ENCODE measurements at places on chromosomes 2 and 18.

DNA sequence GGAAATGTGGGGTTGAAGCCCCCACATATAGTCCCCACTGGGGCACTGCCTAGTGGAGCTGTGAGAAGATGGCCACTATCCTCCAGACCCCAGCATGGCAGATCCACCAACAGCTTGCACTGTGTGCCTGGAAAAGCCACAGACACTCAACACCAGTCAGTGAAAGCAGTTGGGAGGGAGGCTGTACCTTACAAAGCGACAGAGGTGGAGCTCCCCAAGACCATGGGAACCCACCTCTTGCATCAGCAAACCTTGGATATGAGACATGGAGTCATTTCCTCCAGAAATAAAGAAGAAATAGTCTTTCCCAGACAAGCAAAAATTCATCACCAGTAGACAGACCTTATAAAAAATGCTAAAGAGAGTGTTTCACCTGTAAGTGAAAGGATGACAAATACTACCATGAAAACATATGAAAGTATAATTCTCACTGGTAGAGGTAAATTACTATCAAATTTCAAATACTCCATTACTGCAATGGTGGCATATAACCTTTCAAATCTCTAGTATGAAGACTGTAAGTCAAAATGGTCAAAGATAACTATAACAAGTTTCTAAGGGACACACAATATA is 152.6 kb upstream of the EPHA4 start:
- no peaks in the 10 kb centered on the region for H3K36me3 ChIP-seq
- no peak overlapping the region for H3K4me3 ChIP-seq
- no peak for DNase-seq
- no peaks in the 10 kb centered on the region for H3K27me3 ChIP-seq
- no peaks in the 10 kb centered on the region for H3K4me1 ChIP-seq

DNA sequence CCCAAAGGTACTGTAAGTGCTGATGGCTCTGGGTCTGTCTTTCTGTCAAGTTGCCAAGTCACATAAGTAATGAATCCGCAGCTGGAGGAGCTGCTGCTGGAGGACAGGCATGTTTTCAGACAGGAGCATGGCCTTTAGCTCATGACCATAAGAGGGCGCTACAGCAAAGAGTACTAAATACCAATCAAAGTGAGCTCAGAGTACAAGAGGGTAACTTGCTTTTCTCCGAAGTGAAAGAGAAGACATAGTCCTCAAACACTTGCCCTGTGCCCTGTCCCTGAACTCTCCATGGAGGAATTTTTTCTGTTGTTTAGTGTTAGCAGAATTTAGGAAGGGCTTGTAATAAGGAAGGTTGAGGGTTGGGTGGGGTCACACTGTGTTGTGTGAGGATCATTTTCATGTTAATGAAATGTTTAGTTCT is 58.0 kb upstream of the EML6 start:
- H3K27ac ChIP-seq: peak overlapping the region; percentile 11
- H3K27me3 ChIP-seq: no peaks in the 10 kb centered on the region
- peaks cover 36% of the 10 kb centered on the region for H3K36me3 ChIP-seq
- peaks cover 23% of the 10 kb centered on the region for H3K4me1 ChIP-seq

- H3K4me1 ChIP-seq: peaks cover 9% of the 10 kb centered on the region
- no peak overlapping the region for H3K27ac ChIP-seq
- no peak for DNase-seq
Measured at GRCh38 chr2:60474301-60474700, 79.2 kb downstream of the BCL11A start.

DNA sequence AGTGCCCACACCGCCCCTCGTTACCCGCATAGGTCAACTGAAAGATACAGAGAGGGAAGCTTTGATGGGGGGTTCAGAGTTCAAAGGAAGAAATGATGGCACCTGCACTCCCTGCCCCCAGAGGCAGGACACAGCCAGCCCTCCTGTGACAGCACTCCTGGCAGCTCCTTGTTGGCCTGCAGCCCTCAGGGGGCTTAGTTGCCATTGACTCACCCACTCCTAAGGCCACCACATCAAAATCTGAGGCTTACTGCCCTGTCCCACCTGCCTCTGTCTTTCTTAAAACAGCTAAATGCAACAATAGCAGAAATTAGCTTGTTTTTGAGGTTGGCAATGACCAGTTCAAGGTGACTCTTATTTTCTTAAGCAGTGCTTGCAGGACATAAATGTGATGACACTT is 31.6 kb upstream of the SLC35F6 start:
- H3K4me1 ChIP-seq: no peaks in the 10 kb centered on the region
- no peak overlapping the region for H3K27ac ChIP-seq
- no peak overlapping the region for H3K4me3 ChIP-seq
- no peaks in the 10 kb centered on the region for H3K36me3 ChIP-seq

- DNase-seq: no peak
- H3K4me1 ChIP-seq: no peaks in the 10 kb centered on the region
- H3K4me3 ChIP-seq: no peak overlapping the region
- H3K27ac ChIP-seq: no peak overlapping the region
- peaks cover 5% of the 10 kb centered on the region for H3K27me3 ChIP-seq
- no peaks in the 10 kb centered on the region for H3K36me3 ChIP-seq
Measured at GRCh38 chr2:129428086-129428660, 551.3 kb upstream of the RAB6C start.

DNA sequence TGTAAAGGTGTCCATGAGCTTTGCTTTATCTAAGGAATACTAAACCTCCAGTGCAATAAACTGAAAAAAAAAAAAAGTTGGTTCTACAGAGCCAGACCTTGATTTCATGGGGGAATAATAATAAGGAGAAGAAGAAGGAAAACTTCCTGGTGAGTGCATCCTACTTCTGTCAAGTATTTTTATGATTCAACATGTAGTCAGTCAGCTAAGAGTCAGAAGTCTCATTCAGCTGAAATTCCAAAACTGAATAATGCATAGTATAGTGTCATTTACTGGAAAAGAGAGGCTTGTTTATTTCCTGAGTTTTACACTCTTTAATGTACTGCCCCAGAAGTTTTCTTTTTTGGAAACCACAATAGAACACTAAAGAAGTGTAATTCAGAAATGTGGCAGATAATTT is 77.8 kb upstream of the TACR1 start:
- no peak overlapping the region for H3K27ac ChIP-seq
- H3K4me3 ChIP-seq: peak overlapping the region; percentile 12
- peak; percentile 13 for DNase-seq
- H3K27me3 ChIP-seq: no peaks in the 10 kb centered on the region

DNA sequence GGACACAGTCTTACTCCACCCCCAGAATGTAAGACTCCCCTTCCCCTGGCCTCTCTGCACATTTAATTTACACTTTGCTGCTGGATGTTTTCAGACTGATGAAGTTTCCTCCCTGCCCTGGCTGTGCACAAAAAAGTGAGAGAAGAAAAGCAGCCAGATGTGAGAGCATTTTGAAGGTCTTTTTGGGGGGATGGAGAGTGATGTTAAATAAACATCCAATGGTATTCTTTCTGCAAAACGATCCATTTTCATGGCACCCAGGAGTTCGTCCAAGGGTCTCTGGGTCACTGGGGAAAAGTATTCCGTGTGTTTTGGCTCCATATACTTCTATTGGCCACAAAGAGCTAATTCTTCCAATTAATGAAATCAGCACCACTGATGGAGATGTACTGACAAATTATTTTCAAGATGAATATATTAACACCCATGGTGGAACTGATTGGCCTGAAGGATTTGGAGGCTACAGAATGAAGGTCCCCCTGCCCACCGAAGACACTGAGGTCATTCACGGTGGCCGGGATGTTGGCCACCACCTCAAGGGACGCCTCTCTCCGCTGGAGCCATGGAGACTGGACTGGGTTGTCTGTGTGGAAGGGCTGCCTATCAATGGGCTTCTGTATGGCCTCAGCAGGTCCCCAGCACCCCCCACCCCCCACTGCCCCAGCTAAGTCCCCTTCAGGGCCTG is 107.6 kb upstream of the PKDCC start:
- no peak overlapping the region for H3K4me3 ChIP-seq
- H3K27ac ChIP-seq: no peak overlapping the region
- H3K36me3 ChIP-seq: no peaks in the 10 kb centered on the region
- H3K4me1 ChIP-seq: no peaks in the 10 kb centered on the region

Data from keratinocyte (primary cell).